ENCODE measurements at places on chromosomes 7 and 10. TPM values are rescaled to one million over a fixed set of nuclear protein-coding genes. Genes with fewer than 3 reads are reported as not detected.
A peak's percentile ranks its signal among the peaks of the same experiment; 100 is the strongest.

DNA sequence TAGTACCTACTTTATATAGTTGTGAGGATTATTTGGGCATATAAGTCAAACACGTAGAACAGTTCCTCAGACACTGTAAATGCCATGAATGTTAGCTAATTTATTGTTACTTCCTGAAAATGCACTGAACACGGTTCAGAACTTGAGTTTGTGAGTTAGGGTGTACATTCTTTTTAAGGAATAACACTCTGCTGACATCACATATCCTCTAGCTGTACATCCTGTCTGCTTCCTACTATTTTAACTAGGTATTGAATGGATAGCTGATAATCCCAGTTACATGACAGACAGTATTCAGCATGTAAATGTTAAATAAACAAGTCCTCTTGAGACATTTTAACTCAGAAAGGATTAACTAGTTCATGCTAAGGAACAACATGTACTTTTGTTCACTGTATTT is 16.0 kb downstream of the SAMD8 start:
- DNase-seq, result no peak

Gene ATOH7
- total RNA-seq, result 0.93 TPM

Gene POLR3A
- total RNA-seq, result 16.0 TPM

GRCh38 chr10:30995081-30995770 is 36.4 kb downstream of the ZNF438 start:
- DNase-seq, result no peak

DNA sequence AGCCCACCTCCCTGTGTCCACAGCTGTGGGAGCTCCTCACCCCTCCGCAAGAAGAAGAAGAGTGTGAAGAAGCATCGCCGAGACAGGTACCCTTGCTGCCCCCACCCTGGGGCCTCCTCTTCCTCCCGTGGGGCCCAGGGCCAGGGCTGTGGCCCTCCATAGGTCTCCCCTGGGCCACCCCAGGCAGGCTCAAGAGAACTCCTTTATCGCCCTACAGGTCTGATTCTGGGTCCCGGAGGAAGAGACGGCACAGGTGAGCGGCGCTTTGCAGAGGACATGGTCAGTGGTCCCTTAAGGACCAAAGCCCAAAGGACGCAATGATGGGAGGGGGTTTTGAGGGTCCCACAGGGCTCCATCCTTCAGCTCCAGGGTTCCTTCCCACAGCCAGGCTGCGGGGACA is 41.1 kb upstream of the HSPB1 start:
- DNase-seq, result no peak

GRCh38 chr7:111090846-111091245 is at the start of gene LRRN3:
Gene LRRN3, plus strand, starts transcription at chr7:111091127. Its CDS starts 31,646 bp downstream, at chr7:111122773.
- peak; percentile 25 for DNase-seq

DNA sequence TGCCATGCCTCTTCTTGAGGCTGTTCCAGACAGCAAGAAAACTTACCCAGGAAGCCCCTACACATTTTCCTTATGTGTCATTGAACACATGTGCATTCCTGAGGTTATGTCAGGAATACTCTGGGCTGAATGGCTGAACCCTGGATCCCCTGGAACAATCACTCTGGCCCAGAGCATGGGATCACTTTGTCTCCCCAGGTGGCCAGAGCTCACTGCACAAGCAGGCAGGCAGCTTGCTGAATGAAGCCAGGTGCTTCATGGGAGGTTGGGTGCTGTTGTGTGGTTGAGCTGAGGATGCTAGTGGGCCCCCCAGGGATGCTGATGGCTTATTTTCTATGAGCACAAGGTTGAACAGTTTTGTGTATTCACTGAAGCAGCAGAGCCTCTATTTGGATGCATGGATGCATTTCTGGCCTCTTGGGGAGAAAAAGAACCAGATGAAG is 54.7 kb upstream of the NPTX2 start:
- DNase-seq, result no peak

DNA sequence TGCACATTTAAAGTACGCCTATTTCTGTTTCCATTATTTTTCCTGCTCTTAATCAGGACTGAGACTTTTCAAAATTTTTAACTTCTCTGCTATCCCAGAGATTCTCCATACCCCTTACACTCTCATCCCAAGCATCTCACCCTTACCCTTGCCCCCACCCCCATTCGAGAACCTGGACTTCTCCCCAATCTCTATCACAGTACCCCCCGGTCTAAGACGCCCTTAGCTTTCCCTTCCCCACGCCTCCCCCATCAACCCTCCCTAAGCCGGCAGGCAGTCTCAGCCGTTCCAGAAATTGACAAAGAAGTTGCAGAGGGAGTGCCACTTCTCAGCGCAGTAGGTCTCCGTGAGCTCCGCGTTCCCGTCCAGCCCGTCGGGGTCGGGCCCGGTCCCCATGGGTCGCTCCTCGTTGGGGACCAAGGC is 1.4 kb downstream of the FGFBP3 start:
- DNase-seq, result peak; percentile 57

DNA sequence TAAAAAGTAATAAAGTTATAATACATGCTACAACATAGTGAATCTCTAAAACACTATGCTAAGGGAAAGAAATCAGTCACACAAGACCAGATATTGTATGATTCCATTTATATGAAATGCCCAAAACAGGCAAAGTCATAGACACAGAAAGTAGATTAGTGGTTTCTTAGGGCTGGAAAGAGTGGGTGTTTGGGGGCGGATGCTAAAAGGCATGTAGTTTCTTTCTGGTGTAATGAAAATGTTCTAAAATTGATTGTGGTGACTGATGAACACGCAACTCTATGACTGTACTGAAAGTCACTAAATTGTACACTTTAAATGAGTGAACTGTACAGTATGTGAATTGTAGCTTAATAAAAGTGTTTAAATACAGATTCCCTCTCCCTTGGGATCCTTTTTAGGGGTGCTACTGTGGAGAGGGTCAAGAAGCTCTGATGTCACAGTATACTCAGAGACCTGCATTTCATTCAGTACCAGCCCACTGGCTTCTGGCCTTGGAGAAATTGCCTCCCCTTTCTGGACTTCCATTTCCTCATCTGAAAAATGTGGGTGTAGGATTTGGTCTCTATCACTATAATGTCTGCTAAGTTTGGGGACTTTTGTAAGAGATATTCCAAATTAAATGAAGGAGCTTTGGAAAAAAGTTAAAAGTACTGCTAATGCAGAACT is 46.4 kb downstream of the AOAH start:
- no peak for DNase-seq

DNA sequence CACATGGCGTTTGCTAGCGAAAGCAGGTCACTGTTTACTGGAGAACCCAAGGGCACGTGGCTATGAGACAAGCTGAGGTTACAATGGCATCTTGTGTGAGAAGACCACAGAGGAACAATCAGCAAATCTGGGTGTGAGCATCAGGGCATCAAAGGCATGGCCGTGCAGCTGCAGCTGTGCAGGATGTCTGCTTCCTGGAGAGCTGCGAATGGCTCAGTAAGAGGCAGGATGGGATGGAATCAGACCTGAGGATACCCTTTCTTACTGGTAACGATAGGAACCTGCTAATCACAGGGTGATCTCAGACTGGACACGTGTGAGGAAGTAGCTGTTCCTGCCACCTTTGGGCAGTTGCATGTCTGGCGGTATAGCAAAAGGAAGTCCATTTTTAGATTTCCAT is 119.5 kb downstream of the RNF216 start:
- no peak for DNase-seq

Gene DNAJC12
- total RNA-seq, result 3.5 TPM

Gene TMEM139
- total RNA-seq, result 5.4 TPM

DNA sequence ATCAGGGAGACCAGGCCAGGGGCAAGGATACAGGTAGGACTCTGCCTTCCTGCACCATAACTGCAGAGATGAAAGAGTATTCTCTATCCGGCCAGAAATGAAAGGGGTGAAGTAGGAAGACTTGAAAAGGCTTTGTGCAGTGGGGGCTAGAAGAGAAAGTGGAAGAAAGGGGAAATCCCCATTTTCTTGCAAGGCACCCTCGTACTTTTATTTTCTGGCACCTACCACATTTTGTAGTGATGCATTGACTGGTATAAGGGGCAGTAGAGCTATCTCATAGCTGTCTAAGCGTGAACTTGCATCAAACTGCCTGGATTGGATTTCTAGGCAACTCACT is 752 bp upstream of the CAMK2G start:
- no peak for DNase-seq

GRCh38 chr7:82685214-82685613 is 241.6 kb upstream of the CACNA2D1 start:
- no peak for DNase-seq

Gene SUGCT
- total RNA-seq, result 7.8 TPM
